ENCODE measurements at places on chromosomes 6 and 20.

GRCh38 chr6:159525445-159526025, 167.5 kb downstream of the SOD2 start:
- DNase-seq = no peak

GRCh38 chr6:142799639-142800038, 145.3 kb downstream of the HIVEP2 start:
- no peak for DNase-seq

- DNase-seq = no peak
Measured at GRCh38 chr6:163780994-163781393, 366.5 kb downstream of the QKI start.

GRCh38 chr6:5250911-5251310, 9.8 kb downstream of the LYRM4 start:
- DNase-seq = no peak

GRCh38 chr6:36104836-36105235, 25.5 kb upstream of the MAPK13 start:
- no peak for DNase-seq

DNA sequence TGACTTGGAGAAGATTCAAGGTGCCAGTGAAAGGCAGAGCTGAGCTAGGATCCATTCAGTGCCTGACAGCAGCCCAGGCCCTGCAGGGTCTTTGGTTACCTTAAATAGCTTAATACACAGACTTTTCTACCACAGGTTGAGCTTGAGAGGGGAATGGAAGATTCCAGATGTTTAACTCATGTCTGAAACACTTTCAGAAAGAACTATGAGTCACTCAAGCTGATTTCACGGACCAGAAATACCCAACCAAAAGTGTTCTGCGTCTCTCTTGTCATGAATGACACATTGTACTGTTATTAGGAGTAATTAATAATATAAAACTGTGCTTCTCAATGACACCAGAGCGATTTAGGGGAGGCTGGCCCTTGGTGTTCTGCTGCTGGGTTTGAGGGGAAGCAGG, 6.4 kb upstream of the PMEPA1 start:
- DNase-seq = no peak

DNA sequence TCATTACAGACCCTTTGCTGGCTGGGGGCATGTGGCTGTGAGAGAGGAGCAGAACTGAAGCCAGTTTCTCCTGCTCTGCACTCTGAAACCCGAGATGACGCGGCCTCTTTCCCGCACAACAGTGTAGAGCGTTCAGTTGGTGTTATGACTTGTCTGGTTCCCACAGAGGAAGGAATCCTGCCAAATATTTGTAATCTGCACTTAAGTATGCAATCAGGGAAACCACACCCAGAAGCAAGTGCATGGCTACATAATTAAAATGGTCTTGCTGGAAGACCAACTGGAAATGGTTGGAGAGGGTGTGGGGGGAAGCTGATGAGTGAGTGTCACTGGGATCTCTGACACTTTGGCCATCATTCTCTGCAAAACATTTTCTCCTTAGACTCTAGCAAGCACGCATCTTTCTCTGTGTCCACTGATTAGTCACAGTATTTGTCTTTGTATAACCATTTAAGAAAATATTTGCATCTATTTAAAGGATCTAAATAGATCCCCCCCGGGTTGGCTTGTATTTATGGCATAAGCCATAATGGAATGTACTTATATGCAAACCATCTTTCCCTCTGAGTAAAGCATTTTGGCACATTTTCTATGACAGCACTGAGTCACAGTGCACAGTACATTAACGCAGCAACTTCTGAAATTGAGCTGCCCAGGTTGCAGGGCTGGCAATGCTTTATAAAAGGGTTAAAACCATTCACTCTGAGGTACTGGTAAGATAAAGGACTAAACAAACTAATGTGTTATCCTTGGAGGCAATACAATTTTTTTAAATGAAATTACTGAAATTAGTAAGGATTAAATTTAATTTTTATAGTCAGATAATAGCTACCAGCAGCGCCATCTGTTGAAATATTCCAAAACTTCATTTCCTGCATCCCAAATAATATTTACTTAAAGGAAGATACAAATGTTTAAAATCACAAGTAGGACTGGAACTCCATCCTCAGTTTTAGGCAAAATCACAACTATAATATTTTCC, 76.7 kb downstream of the FOXC1 start:
- DNase-seq = no peak

- DNase-seq = no peak
Measured at GRCh38 chr20:21529863-21530262, 16.0 kb upstream of the NKX2-2 start.

DNA sequence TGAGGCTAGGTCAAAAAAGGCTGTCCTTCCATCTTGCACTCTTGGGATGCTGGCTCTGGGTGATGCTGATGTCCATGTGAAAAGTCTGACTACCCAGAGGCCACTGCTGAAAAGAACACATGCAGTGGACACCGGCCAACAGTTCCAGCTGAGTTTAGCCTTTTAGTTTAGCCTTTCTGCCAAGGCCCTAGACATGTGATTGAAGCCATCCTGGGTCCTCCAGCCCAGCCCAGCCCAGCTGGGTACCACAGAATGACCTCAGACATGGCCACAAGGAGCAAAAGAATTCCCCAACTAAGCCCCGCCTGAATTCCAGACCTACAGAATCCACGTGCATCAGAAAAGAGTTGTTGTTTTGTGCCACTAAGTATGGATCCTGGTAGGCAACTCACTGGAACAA, 17.4 kb downstream of the PIGT start:
- DNase-seq = no peak

- DNase-seq = no peak
Measured at GRCh38 chr6:9136141-9136822, 700.9 kb upstream of the SLC35B3 start.

- no peak for DNase-seq
Measured at GRCh38 chr6:108562503-108562993, 1.8 kb downstream of the FOXO3 start.
